ENCODE measurements at places on chromosomes 3 and 15.

DNA sequence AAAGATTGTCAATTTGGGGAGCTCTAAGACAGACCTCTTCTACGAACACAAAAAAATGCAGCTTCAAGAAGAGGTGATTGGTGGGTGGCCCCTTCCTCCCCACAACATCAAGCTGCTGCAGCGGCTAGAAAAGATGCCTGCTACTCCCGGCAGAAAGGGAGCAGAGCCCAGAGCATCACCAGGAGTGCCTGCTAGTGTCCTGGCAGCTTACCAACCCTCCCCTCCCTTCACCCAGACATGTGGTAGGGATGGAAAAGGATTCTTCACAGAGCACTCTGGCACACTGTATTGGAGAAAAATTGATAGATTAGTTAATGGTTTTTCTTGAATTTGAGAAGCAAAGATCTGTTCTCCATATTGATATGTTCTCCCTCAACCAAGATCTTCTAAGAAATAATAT lies 10.8 kb downstream of the IP6K1 start:
- DNase-seq, result no peak

- peak; percentile 19 for DNase-seq
Observed at GRCh38 chr15:44537735-44538240, 841 bp downstream of the EIF3J start.

- no peak for DNase-seq
Observed at GRCh38 chr3:52893723-52894122, 3.6 kb downstream of the STIMATE start.

GRCh38 chr3:105899516-105899915 lies 30.7 kb upstream of the CBLB start:
- no peak for DNase-seq

GRCh38 chr3:4493941-4494894 lies 1.1 kb downstream of the ITPR1 start:
- no peak for DNase-seq

- no peak for DNase-seq
Observed at GRCh38 chr3:36733723-36734122, 30.6 kb downstream of the DCLK3 start.

DNA sequence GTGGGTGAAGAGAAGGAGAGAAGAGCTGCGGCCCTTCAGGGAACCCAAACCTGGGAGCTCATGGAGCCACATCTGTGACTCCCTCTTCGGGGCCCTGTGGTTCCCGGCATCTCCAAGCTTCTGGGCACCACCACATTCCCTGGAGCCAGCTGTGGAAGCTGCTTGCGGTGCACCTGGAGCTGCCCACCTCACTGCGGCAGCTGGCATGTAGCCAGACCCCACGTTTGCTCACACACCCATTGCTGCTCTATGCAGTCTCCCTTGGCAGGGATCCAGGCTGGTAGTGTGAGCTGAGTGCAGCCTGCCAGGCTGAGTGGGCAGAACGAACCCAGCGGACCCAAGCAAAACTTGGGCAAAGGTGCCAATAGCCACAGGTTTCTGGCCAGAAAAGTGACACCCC lies 16.8 kb upstream of the PLA2G4E start:
- DNase-seq, result no peak

DNA sequence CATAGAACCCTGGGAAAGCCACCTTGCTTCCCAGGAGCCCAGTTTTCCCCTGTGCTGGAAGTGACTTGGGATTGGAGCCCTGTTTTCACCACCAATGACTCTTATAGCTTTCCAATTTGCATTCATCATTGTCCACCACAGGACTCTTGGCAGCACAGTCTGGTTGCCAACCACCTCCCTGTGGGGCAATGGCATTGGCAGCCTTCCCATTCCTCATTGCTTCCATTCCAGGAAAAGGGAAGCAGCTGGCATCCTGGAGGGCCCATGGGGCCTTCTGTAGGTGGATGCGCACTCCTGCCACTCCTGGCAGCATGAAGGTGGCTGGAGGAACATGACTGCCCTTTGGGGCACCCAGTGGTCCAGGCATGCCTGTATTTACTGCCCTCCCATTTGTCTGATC lies 57.7 kb downstream of the FEM1B start:
- DNase-seq, result no peak

DNA sequence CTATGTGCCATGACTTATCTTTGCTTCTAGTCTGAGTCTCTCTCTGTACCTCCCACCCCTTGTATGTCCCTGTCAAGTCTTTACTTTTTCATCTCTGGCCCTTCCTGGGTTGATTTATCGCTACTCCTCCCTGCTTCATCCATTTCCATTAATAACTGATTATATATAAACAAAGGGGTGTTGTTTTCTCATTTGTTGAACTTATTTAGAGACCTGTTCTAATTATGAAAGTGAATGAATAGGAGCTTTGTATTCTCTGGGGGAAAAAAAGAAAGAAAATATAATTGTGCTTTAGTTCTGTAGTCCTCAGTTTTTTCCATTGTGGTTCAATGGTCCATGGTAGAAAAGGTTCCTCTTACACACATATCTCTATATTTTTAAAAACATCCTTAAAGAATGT lies 328.9 kb upstream of the PPP2R3A start:
- DNase-seq, result no peak

GRCh38 chr3:172154768-172155664 lies 115.6 kb downstream of the FNDC3B start:
- DNase-seq, result peak; percentile 30

DNA sequence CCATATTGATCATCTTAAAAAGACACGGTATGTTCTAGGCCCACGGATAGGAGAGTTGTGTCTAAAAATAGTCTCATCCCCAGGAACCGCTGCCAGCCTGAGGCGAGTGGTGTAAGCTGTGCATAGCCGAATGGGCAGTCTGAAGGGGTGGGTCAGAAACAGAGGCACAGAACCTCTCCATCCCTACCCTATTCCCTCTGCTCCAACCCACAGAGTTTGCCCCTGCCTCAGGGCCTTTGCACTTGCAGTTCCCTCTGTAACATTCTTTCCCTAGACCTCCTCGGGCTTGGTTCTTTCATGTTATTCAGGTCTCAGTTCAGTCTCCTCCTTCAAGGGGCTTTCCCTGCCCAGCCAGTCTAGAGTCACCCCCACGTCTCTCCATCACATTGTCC lies 4.8 kb downstream of the SCN5A start:
- DNase-seq, result no peak

- no peak for DNase-seq
Observed at GRCh38 chr3:152564459-152564858, 270.5 kb upstream of the P2RY1 start.

- DNase-seq, result no peak
Observed at GRCh38 chr15:36769098-36769497, 189.7 kb downstream of the CDIN1 start.

GRCh38 chr15:23860290-23861245 lies 173.5 kb upstream of the NDN start:
- no peak for DNase-seq

DNA sequence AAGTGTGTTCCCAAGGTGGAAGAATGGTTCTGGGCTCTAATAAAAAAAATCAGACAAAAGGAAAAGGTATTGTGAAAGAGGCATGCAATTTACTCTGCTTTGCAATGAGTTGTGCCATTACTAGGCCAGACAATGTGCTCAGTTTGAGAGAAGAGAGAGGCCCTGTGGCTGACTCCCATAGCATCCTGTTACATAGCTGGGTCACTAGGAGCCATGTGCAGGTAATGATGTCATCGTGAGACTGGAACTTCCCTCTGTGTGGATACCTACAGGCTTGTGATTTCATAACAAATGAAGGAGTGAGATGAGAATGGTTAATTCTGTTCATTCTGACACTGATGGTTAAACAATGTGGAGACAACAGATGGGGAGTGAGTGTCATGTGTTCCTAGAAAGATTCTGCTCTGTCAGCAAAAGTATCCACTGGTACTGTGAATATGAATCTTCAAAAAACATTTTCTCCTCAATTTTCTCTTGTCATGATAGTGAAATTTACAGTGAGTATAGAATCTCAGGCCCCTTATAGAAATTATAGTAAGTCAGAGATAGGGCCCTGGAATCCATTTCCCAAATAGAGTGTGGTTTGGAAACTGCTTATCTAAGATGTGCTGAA lies 648.7 kb upstream of the DPPA4 start:
- DNase-seq, result no peak

DNA sequence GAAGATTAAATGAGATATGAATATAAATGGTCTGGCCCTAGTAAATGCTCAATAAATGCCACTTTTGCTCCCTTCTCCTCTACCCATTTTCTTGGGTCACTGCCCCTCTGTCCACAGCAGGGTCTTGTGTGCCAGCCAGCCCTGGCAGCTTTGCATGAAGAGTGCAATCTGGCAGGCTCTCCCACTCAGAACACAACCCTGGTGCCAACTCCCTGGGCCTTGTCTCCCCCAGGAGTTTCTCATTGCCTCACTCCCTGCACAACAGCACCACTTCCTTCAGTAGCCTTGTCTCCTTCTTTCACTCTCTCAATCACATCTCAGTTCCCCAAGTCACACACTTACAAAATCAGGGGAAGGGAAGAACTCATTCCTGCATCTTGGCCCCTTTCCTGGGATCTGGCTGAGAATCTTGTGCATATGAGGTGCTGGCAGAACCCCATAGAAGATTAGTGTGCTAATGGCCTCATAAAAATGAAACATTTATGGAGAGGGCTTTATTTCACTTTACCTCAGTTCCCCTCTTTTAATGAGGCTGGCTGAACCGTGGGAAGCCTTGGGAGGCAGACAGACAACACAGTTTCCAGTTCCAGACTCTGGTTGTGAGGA lies 445.9 kb upstream of the PROK2 start:
- no peak for DNase-seq

GRCh38 chr3:46469680-46470357 lies 5.1 kb upstream of the LTF start:
- DNase-seq, result no peak

Measured in GM20000 (cell line).